Mammary epithelial cell (primary cell): ENCODE measurements at places on chromosomes 3 and 15.

- DNase-seq, result no peak
Observed at GRCh38 chr15:81264072-81264857, 59.7 kb downstream of the STARD5 start.

- DNase-seq, result no peak
Observed at GRCh38 chr3:73148206-73148605, 86.7 kb downstream of the EBLN2 start.

DNA sequence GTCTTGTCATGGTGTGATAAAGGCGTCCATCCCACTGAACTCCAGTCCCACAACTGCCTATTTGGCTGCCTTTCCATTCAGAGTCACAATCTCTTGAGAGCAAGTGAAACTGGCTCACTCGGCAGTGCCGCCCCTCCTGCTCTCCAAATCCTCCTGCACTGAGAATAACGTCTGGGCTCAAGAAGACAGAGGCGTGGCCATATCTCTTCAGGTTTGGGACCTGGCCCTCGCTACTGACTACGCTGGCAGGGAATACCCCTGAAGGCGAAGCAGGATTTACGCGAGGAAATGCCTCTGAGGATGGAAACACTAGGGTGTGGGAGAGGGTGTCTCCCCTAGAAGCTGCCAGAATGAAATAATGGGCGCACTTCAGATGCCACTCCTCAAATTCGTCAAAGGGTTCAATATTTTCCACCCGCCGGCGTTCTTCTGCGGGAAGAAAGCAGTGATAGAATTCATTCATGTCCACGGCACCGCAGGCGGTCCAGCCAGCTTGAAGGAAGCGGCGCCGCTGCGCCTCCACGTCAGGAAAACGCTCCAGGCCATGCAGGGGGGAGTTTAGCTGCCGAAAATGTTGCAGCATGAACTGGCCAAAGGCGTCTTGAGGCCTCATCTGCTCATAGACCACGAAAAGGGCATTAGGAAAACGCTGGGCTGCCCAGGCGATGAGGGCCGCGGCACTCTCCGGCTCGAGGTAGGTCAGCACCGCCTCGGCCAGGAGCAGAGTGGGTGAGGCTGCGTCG lies 985 bp downstream of the LCMT2 start:
- DNase-seq, result no peak

DNA sequence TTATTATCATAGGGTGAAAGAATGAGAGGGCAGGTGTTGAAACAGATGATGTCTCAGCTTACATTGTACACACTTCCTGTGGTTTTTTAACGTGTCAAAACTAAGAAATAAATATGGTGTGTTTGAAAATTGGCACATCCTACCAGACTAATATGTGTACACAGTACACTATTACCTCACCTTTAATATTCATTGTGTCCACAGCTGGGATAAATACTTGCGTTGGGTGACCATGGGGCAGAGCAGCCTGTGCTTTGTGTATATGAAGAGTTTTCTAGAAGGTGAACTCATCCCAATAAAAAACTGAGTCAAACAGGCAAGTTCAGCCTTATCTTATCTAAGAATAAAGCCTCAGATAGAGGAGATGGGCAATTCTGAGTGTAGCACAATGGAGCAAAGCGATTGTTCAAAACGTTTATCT lies 17.3 kb downstream of the SUCNR1 start:
- peak; percentile 62 for DNase-seq

DNA sequence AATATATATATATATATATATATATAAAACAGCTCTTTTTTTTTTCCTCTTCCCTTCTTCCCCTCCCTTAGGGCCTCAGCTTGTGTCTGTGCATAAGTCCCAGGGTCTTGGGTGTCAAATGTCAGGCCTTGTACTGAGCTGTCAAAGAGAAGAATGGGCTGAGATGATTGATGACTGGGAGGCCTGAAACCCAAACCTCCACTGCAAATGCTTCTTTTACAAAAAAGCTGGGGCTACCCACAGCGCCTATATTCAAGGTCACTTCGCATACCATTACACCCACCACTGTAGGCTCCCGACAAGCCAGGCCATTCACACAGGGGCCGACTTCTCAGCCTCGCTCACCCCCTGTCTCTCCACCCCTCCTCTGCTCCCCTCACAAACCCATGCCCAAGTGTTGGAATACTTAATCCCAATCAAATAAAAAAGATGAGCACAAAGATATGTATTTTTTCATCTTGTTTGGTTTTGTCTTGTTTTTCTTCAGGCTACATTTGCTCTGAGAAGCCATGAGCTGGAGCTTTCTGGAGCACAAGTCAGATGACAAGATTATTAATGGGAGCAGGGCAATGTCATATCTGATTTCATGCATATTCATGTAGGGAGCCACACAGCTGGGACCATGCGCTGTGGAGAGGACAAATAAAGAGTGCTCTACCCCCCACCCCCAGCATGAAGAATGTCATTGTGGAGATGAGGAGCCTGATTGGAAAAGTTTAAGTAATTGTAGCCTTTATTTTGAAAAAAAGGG lies 614.4 kb upstream of the NR2F2 start:
- no peak for DNase-seq

GRCh38 chr15:60734851-60735250 lies 255.9 kb upstream of the ICE2 start:
- DNase-seq, result no peak

GRCh38 chr3:36635731-36636130 lies 128.6 kb downstream of the DCLK3 start:
- peak; percentile 86 for DNase-seq

DNA sequence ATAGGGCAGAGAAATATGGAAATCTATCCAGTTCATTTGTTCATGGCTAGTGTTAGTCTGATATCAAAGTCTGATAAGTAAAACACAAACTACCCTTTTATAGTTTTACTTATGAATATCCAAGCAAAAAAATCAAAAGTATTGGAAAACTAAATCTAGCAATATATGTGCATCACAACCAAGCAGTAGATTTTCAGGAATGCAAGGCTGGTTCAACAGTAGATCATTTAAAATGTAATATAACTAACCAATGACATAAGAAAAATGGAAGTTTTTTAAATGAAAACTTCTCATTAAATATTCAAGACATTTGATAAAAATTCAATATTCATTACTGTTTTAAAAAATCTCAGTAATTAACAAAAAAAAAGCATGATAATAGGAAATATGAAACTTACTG lies 12.8 kb upstream of the AQP9 start:
- no peak for DNase-seq

GRCh38 chr3:172062761-172063160 lies 23.4 kb downstream of the FNDC3B start:
- DNase-seq, result no peak

- peak; percentile 17 for DNase-seq
Observed at GRCh38 chr3:181712553-181713279, 991 bp downstream of the SOX2 start.
